ENCODE measurements at places on chromosomes 1 and 21.

GRCh38 chr1:1434131-1434823, 1.2 kb upstream of the VWA1 start:
- no peak for DNase-seq

GRCh38 chr1:236983818-236984217, 20.4 kb downstream of the MT1HL1 start:
- DNase-seq, result no peak

- DNase-seq, result no peak
These were observed 38.8 kb upstream of the CLCA4 start for GRCh38 chr1:86507935-86508582.

DNA sequence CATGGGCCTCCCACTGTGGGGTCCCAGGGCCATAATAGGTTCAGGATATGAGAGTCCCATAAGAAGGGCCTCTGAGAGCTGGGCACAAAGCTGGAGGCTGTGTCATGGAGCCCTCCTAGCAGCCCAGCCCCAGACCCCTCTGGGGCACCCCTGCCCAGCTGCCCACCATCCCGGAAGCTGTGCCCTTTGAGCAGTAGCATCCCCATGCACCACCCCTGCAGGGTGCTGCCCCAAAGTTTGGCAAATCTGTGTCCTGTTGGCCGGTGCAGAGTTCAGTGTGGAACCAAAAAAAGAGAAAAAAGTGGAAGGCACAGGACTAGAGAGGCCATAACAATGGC, 17.6 kb downstream of the TNNT2 start:
- no peak for DNase-seq

- no peak for DNase-seq
These were observed 120.0 kb downstream of the PEX14 start for GRCh38 chr1:10594595-10595223.

DNA sequence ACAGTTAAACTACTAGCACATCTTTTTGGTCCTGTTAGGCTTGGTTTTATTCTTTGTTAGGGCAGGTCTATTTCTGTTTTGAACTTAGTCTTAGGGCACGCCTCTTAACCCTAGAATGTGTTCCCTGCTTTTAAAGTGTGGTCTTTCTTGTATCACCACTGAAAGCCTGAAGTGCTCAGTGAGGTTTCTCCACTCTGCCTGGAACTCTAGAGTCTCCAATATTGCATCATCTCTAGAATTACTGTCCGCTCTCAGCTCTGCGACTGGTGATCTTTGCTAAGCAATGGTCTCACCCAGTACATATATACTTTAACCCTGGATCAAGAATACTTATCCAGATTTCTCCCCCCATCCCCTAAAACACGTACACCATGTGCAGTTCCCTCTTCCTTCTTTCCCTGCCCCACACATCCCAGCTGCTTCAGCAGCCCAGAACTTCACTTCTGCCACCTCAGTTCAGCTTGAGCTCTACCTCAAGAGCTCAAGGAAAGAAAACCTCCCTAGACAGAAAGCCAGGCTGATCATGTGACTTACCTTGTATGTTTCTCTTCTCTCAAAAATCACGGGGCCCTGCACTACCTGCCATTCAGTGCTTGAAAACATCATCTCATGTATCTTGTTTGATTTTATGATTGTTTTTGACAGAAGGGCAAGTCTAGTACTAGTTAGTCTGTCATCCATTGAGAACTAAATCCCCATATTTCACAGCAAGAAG, 59.9 kb downstream of the TENT5C start:
- no peak for DNase-seq

- no peak for DNase-seq
These were observed 16.3 kb downstream of the GPBP1L1 start for GRCh38 chr1:45669859-45670655.

GRCh38 chr1:211613108-211613947, 34.4 kb upstream of the SLC30A1 start:
- DNase-seq, result no peak

DNA sequence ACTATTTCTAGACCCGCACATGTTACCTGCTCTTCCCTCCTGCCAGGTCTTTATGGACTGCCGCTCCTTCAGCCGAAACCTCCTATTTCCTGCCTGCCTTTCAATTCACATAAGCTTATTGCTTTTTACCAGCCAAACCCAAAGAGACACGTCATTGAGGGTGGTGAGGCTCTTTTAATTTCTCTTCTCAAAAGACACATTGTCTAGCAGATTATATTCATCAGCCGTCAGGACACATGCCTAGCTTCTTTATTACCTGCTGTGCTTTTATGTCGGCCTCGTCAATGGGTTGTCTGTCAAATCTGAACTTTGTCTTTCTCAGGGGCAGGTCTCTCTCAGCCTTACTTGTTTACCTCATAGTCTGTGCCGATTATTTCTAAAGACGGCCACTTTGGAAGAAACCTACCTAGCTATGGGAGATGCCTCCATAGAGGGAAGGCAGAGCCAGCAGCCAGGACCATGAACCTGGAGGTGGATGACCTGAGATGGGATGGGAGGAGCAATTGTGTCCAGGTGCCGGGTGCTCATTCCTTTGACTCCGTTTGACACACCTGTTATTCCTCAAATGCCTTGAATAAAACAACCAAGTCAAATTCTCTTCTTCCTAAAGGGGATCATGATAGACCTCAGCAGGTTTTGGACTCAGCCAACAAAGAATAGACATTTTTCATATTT, 42.0 kb downstream of the ZBTB18 start:
- no peak for DNase-seq

GRCh38 chr1:51423073-51423821, 92.9 kb upstream of the TTC39A start:
- no peak for DNase-seq

DNA sequence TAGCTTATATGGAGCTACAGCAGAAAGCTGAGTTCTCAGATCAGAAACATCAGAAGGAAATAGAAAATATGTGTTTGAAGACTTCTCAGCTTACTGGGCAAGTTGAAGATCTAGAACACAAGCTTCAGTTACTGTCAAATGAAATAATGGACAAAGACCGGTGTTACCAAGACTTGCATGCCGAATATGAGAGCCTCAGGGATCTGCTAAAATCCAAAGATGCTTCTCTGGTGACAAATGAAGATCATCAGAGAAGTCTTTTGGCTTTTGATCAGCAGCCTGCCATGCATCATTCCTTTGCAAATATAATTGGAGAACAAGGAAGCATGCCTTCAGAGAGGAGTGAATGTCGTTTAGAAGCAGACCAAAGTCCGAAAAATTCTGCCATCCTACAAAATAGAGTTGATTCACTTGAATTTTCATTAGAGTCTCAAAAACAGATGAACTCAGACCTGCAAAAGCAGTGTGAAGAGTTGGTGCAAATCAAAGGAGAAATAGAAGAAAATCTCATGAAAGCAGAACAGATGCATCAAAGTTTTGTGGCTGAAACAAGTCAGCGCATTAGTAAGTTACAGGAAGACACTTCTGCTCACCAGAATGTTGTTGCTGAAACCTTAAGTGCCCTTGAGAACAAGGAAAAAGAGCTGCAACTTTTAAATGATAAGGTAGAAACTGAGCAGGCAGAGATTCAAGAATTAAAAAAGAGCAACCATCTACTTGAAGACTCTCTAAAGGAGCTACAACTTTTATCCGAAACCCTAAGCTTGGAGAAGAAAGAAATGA, 37.6 kb downstream of the CENPF start:
- no peak for DNase-seq

DNA sequence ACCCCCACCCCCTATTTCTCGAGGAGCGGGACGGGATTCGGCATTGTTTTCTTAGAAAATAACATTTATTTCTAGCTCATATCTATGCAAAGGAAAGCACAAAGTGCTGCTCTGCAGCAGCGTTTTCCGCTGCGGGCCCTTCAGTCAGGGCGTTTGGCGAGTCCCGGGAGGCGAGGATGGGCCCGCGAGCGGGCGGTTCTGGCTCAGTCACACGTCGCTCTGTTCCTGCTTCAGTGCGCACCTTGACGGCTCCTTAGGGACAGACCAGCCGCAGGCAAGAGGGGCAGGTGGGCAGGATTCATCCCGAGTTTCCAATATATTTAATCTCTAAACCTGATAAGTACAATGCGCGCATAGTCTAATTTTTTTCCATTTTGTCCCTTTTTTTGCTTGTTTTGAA, 5.7 kb downstream of the DMRTA2 start:
- no peak for DNase-seq

- DNase-seq, result no peak
These were observed 480.0 kb downstream of the LRRIQ3 start for GRCh38 chr1:73717976-73718375.

DNA sequence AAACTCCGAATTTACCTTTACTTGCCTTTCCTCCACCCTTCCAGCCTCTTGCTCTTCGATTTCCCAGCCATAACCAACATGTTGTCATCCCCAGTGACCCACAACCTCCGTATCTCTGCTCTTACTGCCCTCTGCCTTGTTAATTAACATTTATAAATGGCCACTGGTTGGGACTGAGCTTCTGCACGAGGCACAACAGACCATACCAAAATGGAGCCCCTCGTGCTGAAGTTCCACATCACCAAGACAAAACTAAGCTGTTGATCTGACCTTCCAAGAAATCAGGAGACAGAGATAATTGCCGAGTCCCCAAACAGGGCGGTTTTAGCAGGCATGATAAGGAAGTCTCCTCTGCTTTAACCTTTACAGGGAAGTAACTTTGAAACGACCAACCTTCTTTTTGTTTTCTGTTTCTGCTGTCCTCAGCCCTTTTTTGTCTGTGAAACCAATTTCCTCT, 71.9 kb downstream of the NMNAT2 start:
- DNase-seq, result no peak

DNA sequence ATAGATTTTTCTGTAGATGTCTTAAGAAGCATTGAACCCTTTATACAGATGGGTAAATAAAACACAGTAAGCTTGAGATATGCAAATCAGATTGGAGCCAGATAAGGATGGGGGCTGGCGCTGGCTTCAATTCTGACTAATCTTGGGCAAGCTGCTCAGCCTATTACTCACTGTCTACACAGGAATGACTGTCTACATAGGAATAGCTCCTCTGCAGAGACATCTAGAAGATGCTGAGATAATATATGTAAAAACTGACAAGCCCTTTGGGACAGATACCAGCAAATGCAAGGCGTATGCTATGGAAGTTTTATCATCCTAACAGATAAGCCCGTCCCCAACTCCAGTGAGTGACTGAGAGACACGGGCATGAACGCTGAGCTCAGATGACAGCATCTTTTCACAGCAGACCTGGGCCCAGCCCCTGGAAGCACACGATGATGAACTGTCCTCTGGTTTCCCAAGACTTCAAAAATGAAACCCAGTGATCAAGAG, 1.7 kb downstream of the CLDN14 start:
- DNase-seq, result no peak

- DNase-seq, result no peak
These were observed 688.5 kb downstream of the MATN1 start for GRCh38 chr1:30034627-30035521.

- no peak for DNase-seq
These were observed 375.7 kb upstream of the B3GALT2 start for GRCh38 chr1:193562121-193562520.

DNA sequence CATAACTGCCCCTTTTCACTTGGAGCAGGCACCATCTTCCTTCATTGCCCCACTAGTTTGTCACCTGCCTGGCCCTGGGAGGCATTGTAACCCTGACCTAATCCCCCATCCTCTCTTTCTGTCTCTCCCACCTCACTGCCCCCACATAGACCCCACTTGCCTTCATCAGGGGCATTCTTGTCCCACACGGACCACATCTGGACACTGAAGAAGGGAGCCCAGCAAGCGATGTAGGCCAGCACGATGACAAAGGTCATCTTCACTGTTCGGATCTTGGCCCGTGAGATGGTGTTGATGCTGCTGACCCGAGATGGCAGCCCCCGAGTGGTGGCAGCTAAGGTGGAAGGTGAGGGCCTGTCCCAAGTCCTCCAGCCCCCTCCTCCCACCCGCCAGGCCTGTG, 1.4 kb downstream of the AVPR1B start:
- DNase-seq, result no peak

- no peak for DNase-seq
These were observed 15.6 kb upstream of the AIM2 start for GRCh38 chr1:159092036-159092760.

- peak; percentile 51 for DNase-seq
These were observed 437 bp upstream of the HSPG2 start for GRCh38 chr1:21937372-21938121.

- DNase-seq, result no peak
These were observed 19.6 kb upstream of the TCEA3 start for GRCh38 chr1:23444104-23444533.

DNA sequence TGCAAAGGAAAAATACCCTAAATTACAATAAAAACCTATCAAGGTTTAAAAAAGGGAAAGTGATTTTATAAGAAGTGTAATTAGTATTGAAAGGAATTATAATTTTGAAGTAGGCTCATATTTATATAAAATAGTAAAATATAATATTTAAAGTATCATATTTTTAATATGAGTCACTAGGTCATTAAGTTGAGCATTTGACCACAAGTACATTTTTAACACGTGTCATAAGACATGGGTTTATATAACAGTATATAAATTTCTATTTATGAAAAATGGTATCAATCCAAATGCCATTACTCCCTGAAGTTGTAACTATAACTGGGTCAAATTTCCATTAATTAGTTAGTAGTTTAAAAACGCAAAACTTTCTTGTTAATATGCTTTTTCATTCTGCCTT, 365.9 kb downstream of the COL11A1 start:
- DNase-seq, result no peak

DNA sequence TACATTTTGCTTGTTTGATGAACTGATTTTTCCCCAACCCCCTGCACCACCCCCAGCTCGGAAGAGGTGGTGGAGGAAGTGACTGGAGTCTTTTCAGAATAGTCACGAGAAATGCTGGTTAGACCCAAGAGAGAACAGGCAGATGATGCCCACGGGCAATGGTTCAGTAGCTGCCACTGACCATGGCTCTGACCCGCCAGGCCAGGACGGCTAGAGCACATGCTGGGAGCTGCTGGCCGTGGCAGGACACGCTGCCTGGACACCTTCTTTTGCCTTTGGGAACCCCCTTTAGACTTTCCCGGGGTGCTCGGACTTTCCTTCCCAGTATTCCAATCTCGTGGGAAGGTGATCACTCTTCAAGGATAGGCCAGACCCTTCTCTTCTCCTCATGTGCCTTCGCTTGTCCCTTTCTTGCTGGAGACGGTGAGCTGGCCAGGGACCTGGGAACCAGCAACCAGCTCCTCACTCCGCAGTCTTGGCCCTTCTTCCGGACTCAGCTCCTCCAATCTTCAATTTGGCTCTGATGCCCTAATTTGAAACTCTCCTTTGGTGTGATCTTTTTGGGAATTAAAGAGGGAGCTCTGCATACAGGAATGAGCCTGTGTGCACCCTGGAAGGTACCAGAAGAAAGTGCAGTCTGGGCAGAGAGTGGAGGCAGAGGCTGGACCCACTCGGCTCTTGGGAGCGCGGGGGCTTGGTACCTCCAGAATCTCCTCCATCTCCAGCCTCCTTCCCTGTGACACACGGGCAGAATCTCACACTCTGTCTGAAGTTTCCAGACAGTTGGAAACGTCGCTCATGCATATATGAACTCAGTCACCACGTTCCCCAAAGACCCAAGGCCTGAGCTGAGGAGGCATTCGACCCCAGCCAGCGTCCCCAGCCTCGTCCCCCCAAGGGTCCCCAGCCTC, 4.0 kb upstream of the PDE9A start:
- DNase-seq, result no peak

- DNase-seq, result no peak
These were observed 4.1 kb upstream of the TPRG1L start for GRCh38 chr1:3620708-3621107.

- no peak for DNase-seq
These were observed 62.4 kb downstream of the CLDN17 start for GRCh38 chr21:30104241-30104640.

GRCh38 chr21:32914424-32915039, 111.2 kb upstream of the OLIG2 start:
- no peak for DNase-seq

- DNase-seq, result no peak
These were observed 13.0 kb downstream of the FAM229A start for GRCh38 chr1:32349211-32349708.
